Activated CD4-positive, alpha-beta memory T cell treated with anti-CD3 and anti-CD28 coated beads, Interleukin-2, amount 10 ng/mL, durations not matched to agents 7 days and 5 days (primary cell): ENCODE measurements at places on chromosomes 5 and 9. TPM values are rescaled to one million over a fixed set of nuclear protein-coding genes. Genes with fewer than 3 reads are reported as not detected.

The CTXN3 gene
- not detected for total RNA-seq

The ACSL6 gene
- 10.6 TPM for total RNA-seq

The TAF11L5 gene
- total RNA-seq = not detected

The CER1 gene
- not detected for total RNA-seq

The OGN gene
- total RNA-seq = not detected

The IL3 gene
- total RNA-seq = 1.6 TPM
